ENCODE measurements at places on chromosomes 11 and 22.

DNA sequence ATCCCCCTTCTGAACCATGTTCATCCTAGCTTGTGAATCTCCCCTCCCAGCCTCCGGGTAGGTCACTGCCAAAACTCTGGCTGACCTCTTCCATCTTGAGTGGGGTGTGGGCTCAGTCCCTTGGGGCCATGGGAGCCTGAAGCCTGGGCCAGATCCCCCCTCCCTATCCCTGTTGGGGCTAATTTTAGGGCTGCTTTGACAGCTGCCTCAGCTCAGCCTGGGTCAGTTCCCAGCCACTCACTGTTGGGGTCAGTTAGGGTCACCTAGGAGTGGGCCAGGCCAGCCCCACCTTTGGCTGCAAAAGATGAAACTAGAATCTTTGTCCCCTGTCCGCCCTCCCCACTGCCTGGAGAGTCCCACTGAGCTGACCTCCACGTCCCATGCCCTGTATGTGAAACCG is 29.8 kb upstream of the P2RY2 start:
- no peak for DNase-seq

- peak; percentile 18 for DNase-seq
These were observed 50.3 kb downstream of the CD6 start for GRCh38 chr11:61021661-61022212.

DNA sequence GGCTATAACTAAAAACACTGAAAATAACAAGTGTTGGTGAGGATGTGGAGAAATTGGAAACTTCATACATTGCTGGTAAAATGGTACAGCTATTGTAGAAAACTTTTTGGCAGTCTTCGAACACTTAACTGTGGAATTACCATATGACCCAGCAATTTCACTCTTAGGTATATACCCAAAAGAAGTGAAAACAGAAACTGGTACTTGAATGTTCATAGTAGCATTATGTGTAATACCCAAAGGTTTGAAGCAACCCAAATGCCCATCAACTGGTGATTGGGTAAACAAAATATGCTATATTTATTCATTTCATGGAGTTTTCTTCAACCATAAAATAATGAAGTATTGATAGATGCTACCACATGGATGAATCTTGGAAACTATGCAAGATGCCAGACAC is 40.8 kb upstream of the FTH1 start:
- no peak for DNase-seq

- DNase-seq, result no peak
These were observed 97.7 kb downstream of the RBFOX2 start for GRCh38 chr22:35930933-35931332.

GRCh38 chr11:28337701-28338100 is 229.5 kb downstream of the METTL15 start:
- no peak for DNase-seq

DNA sequence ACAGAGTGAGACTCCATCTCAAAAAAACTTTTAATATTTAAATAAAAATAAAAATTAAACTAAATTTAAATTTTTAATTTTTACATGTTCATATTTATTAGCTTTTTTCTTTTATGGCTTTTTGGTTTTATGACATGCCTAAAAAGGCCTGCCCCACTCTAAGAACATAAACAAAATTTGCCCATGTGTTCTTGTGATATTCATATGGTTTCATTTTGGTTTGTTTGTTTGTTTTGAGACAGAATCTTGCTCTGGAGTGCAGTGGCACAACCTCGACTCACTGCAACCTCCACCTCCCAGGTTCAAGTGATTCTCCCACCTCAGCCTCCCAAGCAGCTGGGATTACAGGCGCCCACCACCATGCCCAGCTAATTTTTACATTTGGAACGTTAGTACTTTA is 27.7 kb downstream of the SUSD2 start:
- no peak for DNase-seq

DNA sequence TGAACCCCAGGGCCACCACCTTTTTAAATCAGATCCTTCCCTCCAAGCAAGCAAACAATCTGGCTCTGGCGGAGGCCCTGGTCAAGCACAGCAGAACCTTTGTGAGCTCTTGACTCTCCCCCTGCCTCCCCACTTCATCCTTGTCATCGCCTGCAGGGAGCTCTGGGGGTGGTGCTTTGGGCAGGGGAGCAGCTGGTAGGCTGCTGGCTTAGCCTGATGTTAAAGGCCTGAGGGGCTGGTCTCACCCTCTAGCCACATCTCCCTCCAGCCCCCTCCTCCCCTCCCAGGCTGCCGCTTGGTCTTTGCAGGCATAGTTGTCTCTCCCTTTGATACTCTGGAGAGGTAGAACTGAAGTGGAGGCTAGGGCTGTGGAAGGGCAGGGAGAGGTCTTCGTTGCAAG is 50.9 kb downstream of the THAP12 start:
- DNase-seq, result no peak

DNA sequence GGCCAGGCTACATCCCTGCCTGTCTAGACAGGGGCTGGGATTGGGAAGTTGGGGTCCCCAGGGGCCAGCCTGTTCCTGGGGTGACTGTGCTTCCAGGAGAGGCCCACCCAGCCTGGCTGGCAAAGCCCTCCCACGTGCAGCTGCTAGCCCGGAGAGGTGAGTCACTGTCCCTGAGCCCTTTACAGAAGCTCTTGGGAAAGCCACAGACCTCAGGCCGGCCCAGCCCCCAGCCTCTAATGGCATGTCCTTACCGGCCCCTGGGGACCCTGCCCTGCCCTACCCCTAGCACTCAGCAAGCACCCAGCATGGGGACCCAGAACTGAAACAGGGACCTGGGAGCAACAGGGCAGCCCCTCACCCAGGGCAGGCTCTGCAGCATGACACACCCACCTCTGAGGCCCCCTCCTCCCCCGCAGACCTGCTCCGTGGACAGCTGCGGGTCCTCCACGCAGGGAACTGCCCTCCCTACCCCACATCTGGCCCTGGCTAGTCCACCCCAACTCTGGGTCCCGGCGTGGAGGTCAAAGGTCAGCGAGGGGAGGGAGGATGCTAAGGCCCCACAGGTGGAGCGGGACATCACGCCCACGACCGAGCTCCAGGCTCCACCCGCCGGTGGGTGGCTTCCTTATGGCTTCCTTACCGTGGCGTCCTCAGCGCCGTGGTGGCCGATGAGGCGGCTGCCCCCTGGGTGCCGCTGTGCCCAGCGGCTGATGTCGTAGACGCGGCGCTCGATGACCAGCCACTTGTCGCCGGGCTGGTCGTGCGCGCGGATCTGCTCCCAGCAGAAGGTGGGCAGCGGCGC is 615 bp downstream of the FADS3 start:
- peak; percentile 79 for DNase-seq

Measured in trophoblast cell (in vitro differentiated cells and primary cell).